AG09309 (cell line): ENCODE measurements at places on chromosomes 7 and 10.

- no peak for DNase-seq
Measured at GRCh38 chr10:132110111-132110521, 44.4 kb downstream of the JAKMIP3 start.

GRCh38 chr7:96346293-96346953 is 24.5 kb upstream of the SLC25A13 start:
- DNase-seq, result no peak

DNA sequence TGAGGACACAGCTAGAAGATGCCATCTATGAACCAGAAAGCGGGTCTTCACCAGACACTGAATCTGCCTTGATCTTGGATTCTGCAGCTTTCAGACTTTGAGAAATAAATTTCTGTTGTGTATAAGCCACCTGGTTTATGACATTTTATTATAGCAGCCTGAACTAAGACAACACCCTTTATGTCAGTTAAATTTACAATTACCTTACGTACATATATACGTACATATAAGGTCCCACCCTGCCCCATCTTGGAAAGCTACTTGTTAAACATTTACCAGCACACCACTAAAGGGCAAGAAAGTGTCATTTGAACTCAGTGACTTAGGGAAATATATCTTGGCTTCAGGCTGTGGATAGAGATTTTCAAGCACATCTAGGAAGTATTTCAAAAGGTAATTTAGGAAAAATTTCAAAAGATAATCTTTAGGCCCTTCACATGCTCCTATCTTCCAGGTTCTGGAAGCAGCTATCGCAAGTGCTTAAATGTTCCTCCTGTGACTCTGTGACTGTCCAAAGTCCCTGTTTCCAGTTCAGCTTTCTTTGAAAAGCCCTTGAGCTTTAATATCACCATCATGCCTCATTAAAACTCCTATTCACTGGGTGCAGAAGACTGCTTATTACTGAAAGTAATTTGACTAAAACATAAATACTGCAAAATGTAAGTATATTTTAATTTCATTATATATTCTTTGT is 9.6 kb upstream of the SRI start:
- DNase-seq, result no peak

GRCh38 chr7:40721342-40721949 is 586.6 kb downstream of the SUGCT start:
- no peak for DNase-seq

- DNase-seq, result no peak
Measured at GRCh38 chr10:47325303-47326291, 3.3 kb downstream of the GDF2 start.

DNA sequence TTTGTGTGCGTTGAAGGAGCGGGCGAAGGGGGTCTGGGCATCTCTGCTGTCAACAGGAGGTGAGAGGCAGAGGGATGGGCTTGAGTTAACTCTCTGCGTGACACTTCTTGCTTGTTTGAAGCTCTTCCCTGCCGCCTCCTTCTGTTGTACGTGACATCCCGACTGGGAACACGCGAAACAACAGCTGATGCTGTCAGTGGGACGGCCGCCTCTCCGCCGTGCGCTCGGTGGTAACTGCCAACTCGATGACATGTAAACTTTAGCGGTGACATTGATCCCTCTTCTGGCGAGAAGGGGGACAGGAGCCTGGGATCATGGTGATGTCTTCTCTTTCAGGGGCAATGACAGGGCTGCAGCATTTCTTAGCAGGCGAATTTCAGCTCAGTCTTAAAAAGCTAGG is 394.5 kb downstream of the TYW1 start:
- no peak for DNase-seq

DNA sequence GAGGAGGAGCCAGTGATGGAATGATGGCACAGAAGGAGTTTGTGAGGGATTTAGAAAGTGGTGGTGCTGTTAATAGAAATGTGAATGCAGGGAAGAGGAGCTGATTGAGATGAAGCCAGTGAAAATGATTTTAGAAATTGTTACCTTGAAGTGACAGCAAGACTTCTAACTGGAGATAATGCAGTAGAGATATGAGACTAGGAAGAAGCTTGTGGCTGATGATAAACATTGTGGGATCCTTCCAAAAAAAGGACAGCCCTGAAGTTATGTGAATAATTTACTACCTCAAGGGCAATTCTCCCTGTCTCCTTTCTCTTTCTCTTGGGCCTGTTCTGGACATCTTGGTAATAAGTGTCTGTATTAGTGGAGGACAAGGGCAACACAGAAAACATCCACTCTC is 138.6 kb downstream of the LSMEM1 start:
- no peak for DNase-seq

DNA sequence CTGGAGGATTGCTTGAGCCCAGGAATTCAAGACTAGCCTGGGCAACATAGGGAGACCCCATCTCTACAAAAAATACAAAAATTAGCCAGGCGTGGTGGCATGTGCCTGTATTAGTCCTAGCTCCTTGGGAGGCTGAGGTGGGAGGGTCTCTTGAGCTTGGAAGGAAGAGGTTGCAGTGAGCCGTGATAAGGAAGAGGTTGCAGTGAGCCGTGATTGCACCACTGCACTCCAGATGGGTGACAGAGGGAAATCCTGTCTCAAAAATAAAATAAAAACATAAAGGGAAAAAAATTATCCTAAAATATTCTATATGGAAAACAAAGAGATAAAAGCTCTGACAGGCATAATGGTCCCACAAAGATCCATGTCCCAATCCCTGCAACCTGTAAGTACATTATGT is 87.9 kb upstream of the KAT6B start:
- DNase-seq, result no peak

DNA sequence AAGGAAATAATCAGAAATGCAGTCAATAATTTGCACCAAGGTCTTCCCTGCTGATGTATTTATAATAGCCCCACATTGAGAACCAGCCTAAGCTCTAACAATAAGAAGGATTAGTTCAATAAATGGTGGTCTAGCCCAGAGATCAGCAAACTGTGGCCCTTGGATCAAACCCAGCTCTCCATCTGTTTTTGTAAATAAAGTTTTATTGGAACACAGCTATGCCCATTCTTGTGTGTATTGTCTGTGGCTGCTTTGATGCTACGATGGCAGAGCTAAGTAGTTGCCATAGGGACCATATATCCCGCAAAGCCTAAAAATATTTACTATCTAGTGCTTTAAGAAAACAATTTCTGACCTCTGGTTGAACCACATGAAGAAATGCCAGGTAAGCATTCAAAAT is 154.9 kb downstream of the EMX2 start:
- DNase-seq, result no peak

- no peak for DNase-seq
Measured at GRCh38 chr10:63268149-63268797, 135.1 kb downstream of the NRBF2 start.

DNA sequence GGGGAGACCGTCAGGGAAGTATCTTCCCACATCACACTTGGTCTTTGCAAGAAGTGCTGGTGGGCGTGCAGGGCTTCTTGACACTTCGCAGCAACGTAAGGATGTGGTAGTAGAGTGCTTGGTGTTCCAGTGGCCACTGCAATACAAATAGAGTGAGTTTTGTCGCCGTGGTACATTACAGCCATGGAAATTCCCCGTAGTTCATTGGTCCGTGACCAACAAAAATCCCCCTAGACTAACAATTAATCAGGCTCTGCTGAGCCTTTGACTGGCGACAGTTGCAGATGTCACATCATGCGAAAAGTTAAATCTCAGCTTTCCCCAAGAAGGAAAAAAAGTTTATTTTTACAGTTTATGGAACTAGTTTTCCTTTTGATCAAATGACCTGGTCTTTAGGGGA is 134.7 kb downstream of the MGMT start:
- no peak for DNase-seq

- no peak for DNase-seq
Measured at GRCh38 chr10:78023741-78024140, 5.6 kb downstream of the POLR3A start.

- DNase-seq, result no peak
Measured at GRCh38 chr10:75023074-75023473, 88.4 kb upstream of the SAMD8 start.

DNA sequence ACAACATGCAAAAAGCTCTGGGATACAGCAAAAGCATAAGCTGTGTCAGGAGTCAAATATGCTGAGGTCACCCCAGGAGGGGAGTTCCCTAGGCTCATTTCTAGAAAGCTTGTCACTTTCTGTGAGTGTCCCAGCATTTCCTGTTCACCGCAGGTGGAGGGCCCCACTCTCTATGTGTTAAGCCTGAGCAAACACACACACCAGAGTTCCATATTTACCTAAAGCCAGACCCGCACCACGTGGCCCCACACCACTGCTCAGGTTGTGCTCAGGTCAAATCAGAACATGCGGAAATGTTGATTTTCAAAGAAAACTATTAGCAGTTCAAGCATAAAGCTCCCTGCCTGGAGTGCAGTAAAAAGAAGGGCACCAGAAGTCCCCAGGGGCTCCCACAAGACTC is 259.6 kb upstream of the PPP2R2D start:
- DNase-seq, result no peak
